Aorta (tissue), 5 donors: ENCODE measurements at places on chromosomes 6 and 20. TPM values are rescaled to one million over a fixed set of nuclear protein-coding genes. Genes with fewer than 3 reads are reported as not detected.

DNA sequence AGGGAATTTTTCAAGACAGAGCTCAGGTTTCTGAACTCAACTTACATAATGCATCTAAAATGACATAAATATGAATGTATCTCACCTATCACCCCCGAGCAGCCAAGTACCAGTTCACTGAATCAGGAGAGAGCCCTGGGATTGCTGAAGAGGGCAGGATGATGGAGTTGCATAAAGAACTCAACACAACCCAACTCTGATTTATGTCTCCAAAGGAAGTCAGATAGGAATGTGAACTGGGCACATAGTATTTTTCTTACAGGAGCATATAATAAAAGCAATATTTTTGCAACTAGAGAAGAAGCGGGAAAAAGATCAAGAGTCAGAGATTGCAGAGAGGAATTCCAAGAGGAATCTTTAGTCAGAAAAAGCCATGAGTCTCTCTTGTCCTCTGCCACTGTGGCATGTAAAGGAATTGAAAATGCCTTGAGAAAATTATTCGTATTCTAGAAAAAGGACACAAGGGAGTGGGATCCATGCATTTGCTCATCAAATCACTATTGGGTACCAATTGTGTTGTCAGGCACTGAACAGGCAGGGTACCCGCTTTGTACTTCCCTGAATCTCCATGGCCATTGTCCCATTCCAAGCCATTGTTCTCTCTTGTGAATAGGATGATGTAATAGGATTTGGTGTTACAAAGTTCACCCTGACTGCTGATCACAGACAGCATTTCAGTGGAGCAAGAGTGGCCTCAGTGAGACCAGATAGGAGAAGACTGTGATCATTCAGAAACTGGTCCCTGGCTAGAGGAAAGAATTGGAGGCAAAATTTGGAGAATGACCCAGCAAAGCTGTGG, 16.3 kb downstream of the RIN2 start:
- H3K27me3 ChIP-seq: no peaks in the 10 kb centered on the region
- no peak for DNase-seq
- no peak overlapping the region for H3K27ac ChIP-seq
- no peaks in the 10 kb centered on the region for H3K4me1 ChIP-seq
- no peak overlapping the region for H3K4me3 ChIP-seq

- H3K36me3 ChIP-seq: no peaks in the 10 kb centered on the region
- H3K27ac ChIP-seq: no peak overlapping the region
- H3K27me3 ChIP-seq: no peaks in the 10 kb centered on the region
- no peak overlapping the region for H3K4me3 ChIP-seq
- no peak for DNase-seq
- H3K4me1 ChIP-seq: no peaks in the 10 kb centered on the region
These were observed 838.0 kb upstream of the DEFB115 start for GRCh38 chr20:30419466-30419865.

DNA sequence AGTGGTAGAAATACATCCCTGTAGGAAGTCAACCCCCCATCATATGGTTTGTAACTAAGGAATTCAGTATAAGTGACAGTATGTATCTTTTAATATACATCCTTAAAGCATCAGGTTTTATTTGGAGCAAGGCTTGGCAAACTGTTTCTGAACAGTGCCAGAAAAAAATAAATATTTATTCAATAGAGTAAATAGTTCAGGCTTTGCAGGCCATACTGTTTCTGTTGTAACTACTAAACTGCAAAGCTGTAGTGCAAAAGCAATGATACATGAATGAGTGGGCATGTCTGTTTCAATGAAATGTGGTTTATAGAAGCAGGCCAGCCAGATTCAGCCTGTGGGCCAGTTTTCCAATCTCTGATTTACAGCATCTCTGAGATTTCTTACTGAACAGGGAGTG, 977 bp downstream of the MEI4 start:
- no peaks in the 10 kb centered on the region for H3K36me3 ChIP-seq
- H3K27me3 ChIP-seq: no peaks in the 10 kb centered on the region
- H3K4me3 ChIP-seq: no peak overlapping the region
- H3K4me1 ChIP-seq: no peaks in the 10 kb centered on the region
- no peak overlapping the region for H3K27ac ChIP-seq
- DNase-seq: no peak

DNA sequence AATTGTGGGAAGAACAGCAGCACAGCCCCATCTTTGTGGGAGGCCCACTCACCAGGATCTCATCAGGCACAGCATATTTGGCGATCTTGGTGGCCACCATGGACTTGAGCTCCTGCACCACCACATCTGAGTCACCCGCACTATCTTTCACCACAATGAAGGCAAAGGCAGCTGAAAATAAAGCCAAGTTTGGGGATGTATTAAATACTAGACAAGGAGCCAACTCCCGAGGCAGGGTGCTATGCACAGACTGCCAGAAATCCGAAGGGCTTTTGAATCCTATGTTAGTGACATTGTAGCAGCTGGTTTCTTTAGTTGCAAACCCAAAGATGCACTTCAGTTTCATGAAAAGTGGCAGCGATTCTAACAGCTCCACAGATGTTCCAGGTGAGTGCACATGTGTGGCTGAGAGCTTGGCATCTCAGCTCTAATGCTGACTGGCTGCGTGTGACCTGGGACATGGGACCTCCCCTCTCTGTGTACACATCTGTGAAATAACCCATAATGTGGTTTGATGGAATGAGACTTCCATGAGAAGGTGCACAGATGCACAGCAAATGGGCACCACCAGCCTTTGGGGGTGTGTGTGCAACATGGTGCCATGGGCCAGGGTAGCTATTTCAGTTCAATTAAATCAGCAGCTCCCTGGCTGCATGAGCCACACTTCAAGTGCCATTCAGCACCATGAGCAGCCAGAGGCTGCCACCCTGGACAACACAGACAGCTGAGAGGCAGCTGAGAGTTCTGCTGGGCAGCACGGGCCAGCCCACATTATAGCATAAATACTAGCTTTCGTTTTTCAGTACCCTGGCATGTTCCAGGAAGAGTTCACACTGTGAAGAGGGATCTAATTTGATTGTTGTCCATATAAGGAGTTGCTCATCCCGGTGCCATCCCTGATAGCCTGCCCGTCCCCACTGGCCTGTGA, 16.9 kb upstream of the APMAP start:
- no peak overlapping the region for H3K27ac ChIP-seq
- peaks cover 9% of the 10 kb centered on the region for H3K36me3 ChIP-seq
- no peak overlapping the region for H3K4me3 ChIP-seq
- no peaks in the 10 kb centered on the region for H3K4me1 ChIP-seq
- H3K27me3 ChIP-seq: no peaks in the 10 kb centered on the region

- H3K27me3 ChIP-seq: no peaks in the 10 kb centered on the region
- H3K36me3 ChIP-seq: no peaks in the 10 kb centered on the region
- no peak overlapping the region for H3K4me3 ChIP-seq
- no peak for DNase-seq
- no peak overlapping the region for H3K27ac ChIP-seq
- H3K4me1 ChIP-seq: peaks cover 3% of the 10 kb centered on the region
These were observed 64.8 kb downstream of the AIG1 start for GRCh38 chr6:143125455-143125854.

- no peak for DNase-seq
- H3K36me3 ChIP-seq: no peaks in the 10 kb centered on the region
- H3K4me3 ChIP-seq: no peak overlapping the region
- no peak overlapping the region for H3K27ac ChIP-seq
These were observed 81.8 kb downstream of the PHACTR1 start for GRCh38 chr6:12798326-12798725.

DNA sequence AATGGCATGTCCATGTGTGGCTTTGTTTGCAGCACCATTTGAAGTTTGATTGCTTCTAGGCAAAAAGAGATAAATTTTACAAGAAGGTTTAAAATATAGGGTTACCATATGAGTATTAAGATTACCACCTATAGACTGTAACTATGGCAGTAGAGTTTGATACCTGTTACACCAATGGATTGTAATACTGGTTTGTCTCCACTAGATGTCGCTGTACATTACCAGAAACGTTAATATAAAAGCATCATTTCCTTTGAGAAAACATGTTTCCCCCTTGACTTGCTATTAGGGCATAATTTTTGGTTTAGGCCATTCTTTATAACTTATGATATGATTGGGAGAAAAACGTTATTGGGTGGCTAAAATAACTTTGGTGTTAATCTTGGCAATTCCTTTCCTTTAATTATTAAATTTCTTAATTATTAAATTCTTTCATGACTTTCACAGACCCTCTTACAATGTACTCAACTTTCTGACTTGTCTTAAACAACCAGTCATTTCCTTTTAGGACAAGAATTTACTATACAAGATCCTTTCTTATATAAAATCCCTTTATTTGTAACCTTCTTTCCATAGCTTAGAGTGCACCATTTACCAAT, 42.8 kb downstream of the HLA-DPB1 start:
- H3K4me1 ChIP-seq: no peaks in the 10 kb centered on the region
- H3K27ac ChIP-seq: no peak overlapping the region
- H3K36me3 ChIP-seq: no peaks in the 10 kb centered on the region
- H3K27me3 ChIP-seq: no peaks in the 10 kb centered on the region
- no peak overlapping the region for H3K4me3 ChIP-seq

GRCh38 chr6:99822741-99823512, 171.1 kb downstream of the MCHR2 start:
- H3K27me3 ChIP-seq: no peaks in the 10 kb centered on the region
- no peak for DNase-seq
- no peaks in the 10 kb centered on the region for H3K36me3 ChIP-seq
- no peak overlapping the region for H3K27ac ChIP-seq

- H3K4me3 ChIP-seq: no peak overlapping the region
- no peak for DNase-seq
- H3K36me3 ChIP-seq: peaks cover 11% of the 10 kb centered on the region
- H3K27ac ChIP-seq: no peak overlapping the region
- no peaks in the 10 kb centered on the region for H3K27me3 ChIP-seq
These were observed 17.2 kb downstream of the MCM9 start for GRCh38 chr6:118917546-118918328.

GRCh38 chr20:23332467-23332866, 18.1 kb upstream of the NXT1 start:
- H3K36me3 ChIP-seq: no peaks in the 10 kb centered on the region
- H3K27me3 ChIP-seq: no peaks in the 10 kb centered on the region
- H3K27ac ChIP-seq: no peak overlapping the region

Gene BNIP5
- not detected for total RNA-seq

Gene NMBR
- total RNA-seq: 0.45 TPM

Gene TBC1D22B
- 11.2 TPM for total RNA-seq

Gene PPT2
- 26.0 TPM for total RNA-seq

Gene PTCRA
- not detected for total RNA-seq

Gene ANKEF1
- total RNA-seq: 1.5 TPM

Gene SNAP25
- 15.5 TPM for total RNA-seq
